Activated naive CD4-positive, alpha-beta T cell treated with anti-CD3 and anti-CD28 coated beads, Interleukin-2, amount 50 U/mL, for 72 hours (primary cell): ENCODE measurements at places on chromosomes 6 and 20. TPM values are rescaled to one million over a fixed set of nuclear protein-coding genes. Genes with fewer than 3 reads are reported as not detected.

GRCh38 chr6:35449287-35449881, 2.8 kb upstream of the FANCE start:
- no peak for DNase-seq

DNA sequence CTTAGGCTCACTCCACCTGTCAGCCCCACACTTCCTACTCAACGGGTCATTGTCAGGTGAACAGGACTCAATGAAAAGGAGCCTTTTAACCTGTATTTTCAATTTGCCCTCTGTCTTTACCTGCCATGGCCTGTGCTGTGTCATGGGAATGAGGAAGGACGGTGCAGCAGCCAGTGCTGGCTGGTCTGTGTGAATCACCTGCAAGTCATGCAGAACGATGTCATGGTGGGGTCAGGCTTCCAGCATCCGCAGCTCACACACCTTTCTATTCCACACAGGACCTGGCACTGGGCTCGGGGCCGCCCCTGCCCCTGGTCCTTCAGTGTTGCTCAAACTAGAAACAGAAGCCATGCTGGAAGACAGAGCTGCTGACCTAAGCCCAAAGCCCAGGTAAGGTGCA, 188.7 kb upstream of the GMDS start:
- no peak for DNase-seq

- no peak for DNase-seq
These were observed 2.8 kb downstream of the SLC12A5 start for GRCh38 chr20:46031701-46032254.

DNA sequence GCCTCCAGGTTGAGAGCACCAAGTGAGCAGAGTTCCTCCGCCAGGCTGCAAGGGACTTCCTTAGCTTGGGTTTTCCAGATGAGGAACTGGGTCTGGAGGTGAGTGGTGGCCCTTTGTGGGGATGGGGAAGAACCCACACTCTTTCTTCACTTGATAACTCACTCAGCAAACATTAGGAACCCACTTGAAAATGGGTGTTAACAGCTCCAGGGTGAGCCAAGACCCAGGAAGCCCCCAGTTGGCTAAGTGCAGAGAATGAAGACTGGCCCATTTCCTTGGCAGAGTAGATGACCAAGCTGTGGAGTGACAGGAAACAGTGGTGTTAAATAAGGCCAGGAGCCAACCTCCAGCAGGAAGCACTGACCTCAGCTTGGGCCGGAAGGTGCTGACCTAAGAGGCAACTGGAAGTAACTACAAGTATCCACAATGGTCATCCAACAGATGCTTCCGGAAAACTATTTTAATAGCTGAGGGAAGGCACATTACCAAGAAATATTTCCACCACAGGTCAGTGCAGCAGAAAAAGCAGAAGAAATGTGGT, 22.7 kb downstream of the MRPL14 start:
- no peak for DNase-seq

GRCh38 chr6:3348821-3349220, 90.1 kb downstream of the PSMG4 start:
- no peak for DNase-seq

DNA sequence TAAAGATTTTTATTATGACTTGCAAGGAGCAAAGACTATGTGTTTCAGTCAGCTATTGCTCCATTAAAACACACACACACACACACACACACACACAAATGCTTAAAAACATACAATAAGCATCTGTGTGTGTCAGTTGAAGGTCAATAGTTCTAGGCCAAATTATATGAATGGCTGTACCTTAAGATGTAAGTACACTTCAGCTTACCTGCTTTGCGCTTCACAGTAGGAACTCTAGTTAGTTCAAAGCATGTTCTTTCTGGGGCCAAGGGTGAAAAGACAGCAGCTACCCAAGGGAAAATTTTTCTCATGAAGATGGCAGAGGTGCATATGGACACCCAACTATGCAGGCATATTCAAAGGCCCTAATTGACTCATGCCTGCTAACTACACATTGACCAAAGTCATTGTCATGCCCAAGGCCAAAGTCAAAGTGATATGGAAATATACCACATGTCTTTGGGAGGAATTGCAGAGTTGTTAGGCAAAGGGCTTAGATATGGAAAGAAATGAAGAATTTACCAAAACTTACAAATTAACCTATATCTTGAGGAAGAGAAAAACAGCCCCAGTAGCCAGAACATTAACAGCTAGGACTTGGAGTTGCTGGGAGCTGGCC, 61.9 kb upstream of the BTN3A2 start:
- DNase-seq: no peak

DNA sequence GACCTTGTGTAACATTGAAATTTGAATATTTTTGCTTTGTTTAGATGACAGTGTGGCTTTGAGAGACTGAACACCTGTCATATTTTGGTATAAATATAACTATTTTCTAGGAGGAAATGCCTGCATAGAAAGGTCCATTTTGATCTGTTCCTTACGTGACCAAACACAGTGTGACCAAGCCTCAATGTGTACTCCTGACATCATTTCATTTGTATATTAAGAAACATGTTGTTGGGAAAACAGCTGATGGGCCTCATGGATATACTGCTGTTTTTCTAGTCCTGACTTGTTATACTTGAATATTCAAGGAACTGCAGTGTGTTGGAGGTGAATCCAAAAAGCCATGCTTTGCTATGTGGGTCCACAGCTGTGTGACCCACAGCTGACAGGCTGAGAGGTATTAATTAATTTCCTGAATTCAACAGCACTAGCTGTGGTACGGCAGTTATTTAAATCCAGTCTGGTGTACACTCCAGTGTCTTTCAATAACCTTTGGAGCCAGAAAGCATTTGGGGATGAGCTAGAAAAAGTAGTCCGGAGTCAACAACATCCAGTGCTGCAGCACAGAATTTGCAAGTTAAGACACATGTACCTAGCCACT, 18.9 kb downstream of the NCOA7 start:
- DNase-seq: no peak

GRCh38 chr20:50691573-50692551, 520 bp upstream of the RIPOR3 start:
- no peak for DNase-seq

DNA sequence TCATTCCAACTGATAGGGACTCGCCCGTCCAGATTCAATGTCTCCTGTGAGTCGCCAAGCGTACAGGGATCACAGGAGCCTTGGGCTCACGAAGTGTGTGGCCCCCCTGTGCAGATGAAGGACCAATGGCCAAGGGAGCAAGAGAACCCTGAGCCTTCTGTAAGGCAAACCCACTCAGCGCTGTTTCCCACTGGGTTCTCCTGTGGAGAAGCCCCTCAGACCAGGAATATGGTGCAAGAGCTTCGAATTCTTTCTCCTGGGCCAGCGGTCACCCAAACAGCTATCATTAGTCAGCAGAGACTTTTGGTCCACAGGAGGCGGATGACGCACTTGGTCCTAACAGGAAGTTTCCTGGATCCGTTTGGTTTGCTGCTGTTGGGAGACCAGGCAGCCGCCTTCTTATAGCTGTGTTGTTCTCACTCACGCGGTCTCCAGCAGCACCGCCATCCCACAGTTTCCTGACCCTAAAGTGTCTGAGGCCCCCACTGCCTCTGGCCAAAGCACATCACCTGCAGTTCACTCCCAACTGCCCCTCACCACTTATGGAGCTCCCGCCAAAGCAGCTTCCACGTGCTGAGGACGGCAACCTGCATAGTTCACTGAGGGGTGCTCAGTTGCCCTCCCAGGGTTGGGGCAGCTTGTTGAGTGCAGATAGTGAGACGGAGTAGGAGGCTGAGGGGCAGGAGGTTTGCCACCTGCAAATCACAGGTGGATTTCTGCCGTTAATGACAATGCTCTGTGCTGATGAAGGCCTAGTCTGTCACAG, 268.6 kb downstream of the ERMARD start:
- DNase-seq: peak; percentile 28

- DNase-seq: no peak
These were observed 24.6 kb upstream of the ASF1A start for GRCh38 chr6:118869350-118869749.

DNA sequence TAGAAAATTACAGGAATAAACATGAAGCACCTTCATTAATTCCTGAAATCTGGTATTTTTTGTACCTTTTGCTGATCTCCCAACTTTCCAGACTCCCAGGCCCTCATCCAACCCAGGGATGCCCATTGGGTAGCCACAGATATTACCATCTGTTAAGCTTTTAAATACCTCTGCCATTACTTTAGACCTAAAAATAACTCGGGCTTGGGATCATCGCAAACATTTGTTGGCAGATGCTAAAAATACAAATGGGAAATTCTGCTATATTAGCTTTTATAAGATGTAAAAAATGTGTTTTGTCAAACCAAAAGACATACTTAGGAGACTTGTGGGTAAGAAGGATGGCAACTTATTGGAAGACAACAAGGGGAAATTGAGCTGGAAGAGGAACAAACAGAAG, 376.1 kb downstream of the CENPW start:
- DNase-seq: no peak

GRCh38 chr6:10395171-10395703, 19.6 kb downstream of the TFAP2A start:
- no peak for DNase-seq

DNA sequence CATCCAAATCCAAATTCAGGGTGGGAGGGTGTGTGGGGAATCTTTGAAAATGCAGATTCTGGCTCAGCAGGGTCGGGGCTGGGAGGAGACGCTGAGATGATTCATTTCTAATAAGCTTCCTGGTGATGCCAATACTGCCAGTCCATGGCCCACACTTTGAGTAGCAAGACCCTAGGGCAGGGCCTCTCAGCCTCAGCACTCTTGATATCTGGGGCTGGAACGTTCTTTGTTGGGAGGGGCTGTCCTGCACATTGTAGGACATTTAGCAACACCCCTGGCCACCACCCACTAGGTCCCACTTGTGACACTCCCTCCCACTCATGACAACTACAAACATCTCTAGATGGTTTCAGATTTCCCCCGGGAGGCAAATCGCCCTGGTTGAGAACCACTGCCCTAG, 191.0 kb downstream of the ZDHHC14 start:
- no peak for DNase-seq

GRCh38 chr20:50230871-50231560, 40.4 kb downstream of the CEBPB start:
- no peak for DNase-seq

DNA sequence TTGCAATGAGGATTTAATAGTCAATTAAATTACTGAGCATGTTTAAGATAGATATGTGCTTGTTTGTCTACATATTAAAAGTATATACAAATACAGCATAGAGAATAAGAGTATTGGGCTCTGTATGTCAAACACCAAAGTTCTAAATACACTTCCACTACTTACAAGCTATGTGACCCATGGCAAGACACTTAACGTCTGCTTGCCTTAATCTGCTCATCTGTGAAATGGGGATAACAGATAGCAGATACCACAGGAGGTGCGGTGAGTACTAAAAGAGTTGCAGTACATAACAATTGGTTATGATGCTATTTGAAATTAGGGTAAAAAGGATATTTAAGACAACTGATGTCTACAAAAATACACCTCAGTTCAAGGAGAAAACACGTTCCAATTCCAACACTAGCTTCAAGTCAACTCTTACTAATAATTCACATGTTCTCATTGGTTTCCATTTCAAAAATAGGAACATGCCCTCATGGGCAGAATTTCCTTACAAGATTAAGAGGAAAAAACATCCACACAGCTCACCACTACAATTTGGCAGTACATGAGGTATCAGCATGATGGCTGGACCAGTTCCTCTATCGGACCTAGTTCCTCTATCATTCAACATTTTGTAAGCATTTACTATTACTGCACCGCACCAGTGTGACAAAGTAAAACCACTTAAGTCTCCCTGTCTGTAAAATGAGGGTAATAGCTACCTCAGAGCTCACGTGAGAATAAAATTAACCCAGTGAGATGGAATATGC, 101.1 kb downstream of the SMLR1 start:
- DNase-seq: no peak

DNA sequence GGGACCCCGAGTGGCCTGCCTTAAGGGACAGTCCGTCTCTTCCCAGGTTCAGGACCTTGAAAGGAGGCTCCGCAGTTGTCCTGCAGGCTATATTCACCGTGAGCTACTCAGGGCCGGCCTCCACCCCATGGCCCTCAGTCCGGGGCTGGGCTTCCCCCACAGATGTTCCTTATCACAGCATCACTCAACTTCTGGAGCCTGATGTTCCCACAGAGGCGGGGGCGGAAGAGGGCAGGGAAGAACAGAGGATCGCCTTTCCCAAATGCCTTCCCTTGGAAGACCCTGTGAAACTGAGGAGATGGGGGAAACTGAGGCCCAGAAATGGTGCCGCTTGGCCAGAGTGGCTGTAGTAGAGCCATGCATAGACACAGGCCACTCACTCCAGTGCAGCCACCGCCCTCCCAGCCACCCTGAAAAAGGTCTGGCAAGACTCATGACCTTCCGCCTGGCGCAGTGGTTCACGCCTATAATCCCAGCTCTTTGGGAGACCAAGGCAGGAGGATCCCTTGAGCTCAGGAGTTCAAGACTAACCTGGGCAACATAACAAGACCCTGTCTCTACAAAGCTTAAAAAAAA, 4.3 kb upstream of the COX4I2 start:
- no peak for DNase-seq

GRCh38 chr6:19833947-19834346, 3.2 kb upstream of the ID4 start:
- no peak for DNase-seq

DNA sequence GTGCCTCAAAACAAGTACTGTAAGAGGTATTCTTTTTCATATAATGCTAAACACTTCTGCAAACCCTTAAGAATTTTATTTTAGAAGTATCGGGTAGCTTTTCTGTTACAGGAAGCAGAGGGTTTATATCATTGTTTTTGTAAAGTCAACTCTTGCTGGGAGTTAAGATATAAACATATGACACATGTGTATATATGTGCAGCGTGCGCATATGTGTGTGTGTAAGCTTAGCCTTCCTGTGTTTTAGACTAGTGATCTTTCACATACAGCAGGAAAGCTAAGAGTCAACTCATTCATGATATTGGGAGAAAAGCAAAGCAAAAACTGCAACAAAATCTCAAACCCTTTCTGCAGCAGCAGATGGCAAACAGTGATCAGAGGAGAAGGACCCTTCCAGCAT, 102.4 kb downstream of the ARID1B start:
- no peak for DNase-seq

DNA sequence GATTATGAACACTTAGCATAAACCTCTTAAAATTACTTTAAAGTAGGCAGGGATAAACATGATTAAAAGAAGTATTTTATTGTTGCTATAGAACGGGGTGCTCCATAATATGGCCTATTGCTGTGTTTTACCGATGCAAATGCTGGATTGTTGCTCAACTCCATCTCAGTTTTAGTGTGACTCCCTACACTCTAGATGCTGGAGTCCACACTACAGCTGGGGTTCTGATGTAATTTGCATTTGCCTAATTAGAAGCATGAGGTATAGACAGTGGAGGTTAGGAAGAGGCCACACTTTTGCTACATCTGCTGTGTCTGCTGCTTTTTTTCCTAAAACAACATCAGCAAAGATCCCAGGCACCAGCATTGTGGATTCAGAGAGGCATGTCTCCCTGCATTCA, 6.7 kb upstream of the HMGN3 start:
- no peak for DNase-seq

Gene PLG
- not detected for total RNA-seq

Gene PHACTR3
- not detected for total RNA-seq

Gene SLC26A8
- total RNA-seq: not detected

Gene NFATC2
- total RNA-seq: 29.9 TPM

Gene C6orf141
- total RNA-seq: not detected
